ENCODE measurements at places on chromosomes 1 and 21.

DNA sequence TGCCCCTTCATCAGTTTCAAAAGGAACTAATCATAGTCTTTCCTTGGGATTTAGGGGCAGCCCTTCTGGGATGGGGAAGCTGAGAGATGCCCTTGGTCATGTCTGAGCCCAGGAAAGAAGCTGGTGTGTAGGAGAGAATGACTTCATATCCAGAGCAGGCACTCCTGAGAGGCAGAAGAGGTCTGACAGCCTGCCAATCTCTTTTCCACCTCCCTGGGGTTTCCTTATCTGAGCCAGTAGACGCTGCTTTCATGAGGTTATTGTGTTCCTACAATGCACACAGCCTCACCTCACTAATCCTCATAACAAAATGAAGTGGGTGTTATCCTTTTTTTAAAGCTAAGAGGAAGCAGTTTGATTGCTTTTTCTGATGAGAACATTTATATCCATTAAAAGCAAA lies 14.1 kb downstream of the ROR1 start:
- ATAC-seq, result no peak

DNA sequence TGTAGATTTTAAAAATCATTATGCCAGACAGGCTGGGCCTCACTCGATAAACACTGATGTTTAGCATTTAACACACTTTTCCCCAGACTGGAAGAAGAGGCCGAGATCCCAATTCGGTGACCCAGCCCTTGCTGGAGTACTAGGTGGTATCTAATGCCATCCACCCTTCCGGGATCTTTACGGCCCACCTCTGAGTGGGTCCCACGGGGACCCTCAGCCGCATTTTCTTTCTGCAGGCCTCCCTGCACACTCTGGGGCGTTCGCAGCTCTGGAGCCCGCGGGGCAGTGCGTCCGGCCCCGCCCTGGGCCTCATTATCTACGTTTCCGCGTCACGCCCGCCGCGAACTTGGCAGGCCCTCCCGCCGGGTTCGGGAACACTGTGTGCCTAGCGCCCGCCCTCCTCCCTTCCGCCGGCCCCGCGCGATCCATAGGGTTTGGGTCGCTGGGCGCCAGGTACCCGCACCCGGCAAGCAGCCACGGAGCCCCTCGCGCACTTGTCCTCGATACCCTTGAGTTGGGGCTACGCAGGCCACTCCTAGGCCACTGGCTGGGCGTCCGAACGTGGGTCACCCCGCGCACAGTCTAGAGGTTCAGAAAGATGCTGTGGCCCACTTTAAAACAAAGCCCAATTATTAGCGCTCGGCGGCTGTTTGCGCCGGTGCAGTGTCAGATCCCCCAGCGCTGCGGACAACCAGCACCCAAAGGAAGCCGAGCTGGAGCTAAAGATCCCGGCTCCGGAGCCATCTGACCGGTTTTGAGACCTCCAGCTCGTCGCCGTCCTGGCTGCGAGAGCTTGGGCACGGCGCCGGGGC lies 950 bp upstream of the EVA1C start:
- peak; percentile 12 for ATAC-seq

DNA sequence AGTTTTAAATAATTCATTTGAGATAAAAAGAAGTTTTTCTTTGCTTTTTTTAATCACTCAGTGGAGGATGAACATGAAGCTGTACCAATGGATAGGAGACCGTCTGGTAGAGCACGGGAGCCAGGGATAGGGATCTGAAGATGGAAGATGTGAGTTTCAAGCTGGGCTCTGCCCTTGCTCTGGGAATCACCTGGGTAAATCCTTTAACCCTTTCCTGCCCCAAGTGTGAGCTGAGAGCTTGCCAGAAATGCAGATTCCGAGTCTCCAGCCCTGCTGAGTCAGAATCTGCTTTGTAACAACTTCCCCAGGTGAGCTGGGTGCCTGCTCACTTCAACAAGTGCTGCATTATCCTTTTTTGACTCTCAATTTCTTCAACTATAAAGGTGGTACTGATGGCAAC lies 44.1 kb downstream of the ERG start:
- no peak for ATAC-seq

GRCh38 chr1:50969611-50970508 lies at the start of gene CDKN2C:
Gene CDKN2C, plus strand, starts transcription at chr1:50970245. Its CDS starts 124 bp downstream, at chr1:50970369.
- peak; percentile 53 for ATAC-seq

GRCh38 chr1:247822060-247822459 lies 1.9 kb downstream of the OR14A16 start:
- no peak for ATAC-seq

DNA sequence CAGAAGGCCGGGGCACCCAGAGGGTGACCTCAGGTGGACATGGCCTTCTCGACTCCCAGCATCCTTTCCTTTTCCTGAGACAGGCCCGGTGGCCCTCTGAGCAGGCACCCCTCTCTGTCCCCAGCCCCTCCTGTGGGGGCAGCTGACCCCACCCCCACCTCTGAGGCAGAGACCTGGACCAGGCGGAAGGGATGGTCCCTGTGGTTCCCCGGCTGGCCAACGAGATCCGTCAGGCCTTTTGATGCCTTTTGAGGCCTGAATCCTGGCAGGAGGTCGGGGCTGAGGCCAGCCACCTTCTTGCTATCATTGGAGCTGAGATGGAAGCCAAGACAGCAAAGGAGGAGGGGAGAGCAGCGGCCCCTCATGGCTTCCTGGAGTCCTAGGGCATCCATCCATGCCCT lies 50.2 kb upstream of the ACTRT2 start:
- no peak for ATAC-seq

- peak; percentile 95 for ATAC-seq
Observed at GRCh38 chr1:203296460-203297073, 8.8 kb upstream of the BTG2 start.

GRCh38 chr1:8374812-8375211 lies 56.9 kb downstream of the SLC45A1 start:
- ATAC-seq, result no peak

DNA sequence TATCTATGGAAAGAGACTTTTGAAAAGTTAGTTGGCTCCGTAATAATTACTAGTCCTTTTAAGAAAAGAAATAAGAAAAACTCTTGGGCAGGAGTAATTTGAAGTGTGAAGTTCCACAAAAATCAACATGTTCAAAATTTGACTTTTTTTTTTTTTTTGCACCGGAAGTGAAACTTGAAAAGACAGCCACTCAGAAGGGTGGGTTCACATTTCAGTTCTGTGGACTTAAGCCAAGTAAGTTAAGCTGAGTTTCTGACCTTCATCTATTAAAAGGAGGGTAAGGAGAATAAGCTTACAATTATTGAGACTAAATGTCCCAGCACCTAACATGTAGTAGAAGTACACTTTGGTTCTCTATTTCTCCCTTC lies 11.0 kb downstream of the RO60 start:
- no peak for ATAC-seq

- no peak for ATAC-seq
Observed at GRCh38 chr21:33949516-33950430, 34.2 kb upstream of the ATP5PO start.

GRCh38 chr1:3426956-3427535 lies 27.4 kb upstream of the ARHGEF16 start:
- ATAC-seq, result no peak

DNA sequence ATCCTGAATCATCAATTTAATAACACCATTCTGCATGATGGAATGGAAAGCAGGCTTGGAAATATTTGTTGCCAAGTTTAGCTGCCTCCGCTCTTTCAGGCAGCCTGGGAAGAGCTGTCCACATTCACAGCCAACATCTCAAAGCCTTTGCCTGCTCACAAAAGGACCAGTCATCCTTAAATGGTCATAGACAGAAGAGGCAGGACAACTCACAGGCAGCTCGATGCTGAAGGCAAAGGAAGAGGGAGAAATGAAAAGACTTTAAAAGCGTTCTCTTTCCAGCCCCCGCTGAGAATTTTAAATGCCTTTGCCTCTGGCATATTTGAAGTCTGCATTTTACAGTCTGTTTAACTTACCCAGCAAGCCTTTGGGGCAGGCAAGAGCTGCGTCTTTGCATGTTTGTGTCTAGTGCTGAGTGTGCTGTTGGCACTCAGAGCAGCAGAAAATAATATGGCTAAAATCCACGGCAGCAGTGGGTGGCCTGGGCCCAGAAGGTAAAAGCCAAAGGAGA lies 68.9 kb downstream of the NMNAT2 start:
- peak; percentile 88 for ATAC-seq

DNA sequence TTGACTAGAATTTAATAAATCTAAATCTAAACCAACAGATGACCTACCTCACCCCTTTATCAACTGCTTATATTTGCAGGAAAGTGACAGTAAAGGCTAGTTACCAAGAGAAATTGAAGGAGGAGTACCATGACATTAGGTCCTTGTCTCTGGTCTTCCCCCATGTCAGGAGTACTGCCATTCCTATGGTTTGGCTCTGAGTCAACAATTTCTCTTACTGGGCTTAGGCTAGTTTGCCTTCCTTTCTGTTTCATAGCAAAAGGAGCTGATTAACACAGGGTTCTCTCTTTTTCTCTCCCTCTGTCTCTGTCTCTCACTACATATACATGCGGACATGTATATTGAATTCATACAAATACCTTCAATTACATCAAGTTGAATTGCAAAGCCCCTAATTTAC lies 579.9 kb downstream of the DPYD start:
- ATAC-seq, result no peak

All from motor neuron (in vitro differentiated cells).